Islet precursor cell (in vitro differentiated cells): ENCODE measurements at places on chromosomes 16 and 17.

- DNase-seq = no peak
Measured at GRCh38 chr16:12685806-12686205, 117.9 kb downstream of the CPPED1 start.

- DNase-seq = peak; percentile 40
Measured at GRCh38 chr16:87995644-87996043, 44.4 kb downstream of the BANP start.

GRCh38 chr16:88943131-88943664 lies 33.8 kb downstream of the CBFA2T3 start:
- DNase-seq = no peak

GRCh38 chr17:51124640-51125503 lies 4.2 kb upstream of the SPAG9 start:
- no peak for DNase-seq

- peak; percentile 89 for DNase-seq
Measured at GRCh38 chr17:14299280-14300141, 1.4 kb upstream of the HS3ST3B1 start.

GRCh38 chr16:53899431-53899830 lies 195.5 kb downstream of the FTO start:
- no peak for DNase-seq

- DNase-seq = no peak
Measured at GRCh38 chr16:3051009-3051408, 4.6 kb downstream of the MMP25 start.

GRCh38 chr16:10765772-10766171 lies 22.1 kb downstream of the NUBP1 start:
- DNase-seq = no peak

GRCh38 chr17:38867968-38868816 lies 1.7 kb upstream of the LASP1 start:
- DNase-seq = peak; percentile 94

GRCh38 chr17:48023400-48024148 lies 14.0 kb downstream of the COPZ2 start:
- DNase-seq = peak; percentile 92

DNA sequence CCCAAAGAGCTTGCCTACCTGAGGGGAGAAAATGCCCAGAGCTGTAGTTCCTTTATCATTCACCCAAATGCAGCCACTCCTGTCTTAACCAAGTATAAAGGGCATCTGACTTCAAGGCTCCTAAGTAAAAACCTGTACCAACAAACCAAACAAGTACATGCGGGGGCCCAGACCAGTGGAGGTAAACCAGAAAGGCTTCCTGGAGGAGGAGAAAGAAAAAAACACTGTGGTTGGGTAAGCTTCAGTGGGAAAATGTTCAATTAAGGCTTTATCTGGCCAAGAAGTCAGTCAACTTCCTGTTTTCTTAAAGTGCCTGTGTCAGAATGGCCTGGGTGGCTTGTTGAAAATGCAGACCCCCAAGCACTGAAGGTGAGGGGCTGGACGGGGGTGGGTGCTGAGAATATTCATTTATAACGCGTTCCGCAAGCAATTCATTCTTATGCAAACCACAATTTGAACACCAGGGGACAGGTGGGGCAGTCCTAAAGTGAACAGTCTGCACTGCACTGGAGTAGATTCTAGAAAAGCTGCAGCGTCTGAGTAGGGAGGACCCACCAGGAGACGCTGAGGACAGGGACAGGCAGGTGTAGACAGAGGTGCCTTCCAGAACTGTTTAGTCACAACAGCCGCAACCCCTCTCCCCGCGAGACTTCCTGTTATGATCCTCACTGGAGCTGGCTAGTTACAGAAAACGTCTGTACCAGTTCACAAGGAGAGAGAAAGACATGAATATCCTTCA lies 467.1 kb downstream of the SOX9 start:
- peak; percentile 82 for DNase-seq

DNA sequence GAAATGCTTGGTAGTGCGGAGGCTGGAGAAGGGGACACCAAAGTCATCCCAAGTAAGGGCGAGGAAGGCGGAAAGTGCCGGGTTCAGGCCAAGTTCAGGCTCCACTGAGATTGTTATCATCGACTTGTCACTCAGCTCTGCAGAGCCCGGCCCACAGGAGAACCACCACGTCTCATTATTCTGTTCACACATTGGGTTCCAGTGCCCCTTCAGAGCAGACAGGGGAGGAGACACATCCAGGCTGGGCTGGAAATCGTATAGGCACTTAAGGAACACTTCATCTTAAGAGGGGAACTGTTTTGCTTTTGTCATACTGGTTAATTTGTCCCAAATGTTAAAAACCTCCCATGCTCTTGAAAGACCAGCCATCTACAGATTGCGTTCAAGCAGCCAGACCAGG lies 118.3 kb upstream of the ADAMTS18 start:
- no peak for DNase-seq

GRCh38 chr17:44610871-44611270 lies 45.4 kb upstream of the MEIOC start:
- no peak for DNase-seq

- no peak for DNase-seq
Measured at GRCh38 chr16:7088711-7089110, 243.9 kb upstream of the RBFOX1 start.

- DNase-seq = peak; percentile 29
Measured at GRCh38 chr17:45326626-45327025, 9.8 kb upstream of the MAP3K14 start.

DNA sequence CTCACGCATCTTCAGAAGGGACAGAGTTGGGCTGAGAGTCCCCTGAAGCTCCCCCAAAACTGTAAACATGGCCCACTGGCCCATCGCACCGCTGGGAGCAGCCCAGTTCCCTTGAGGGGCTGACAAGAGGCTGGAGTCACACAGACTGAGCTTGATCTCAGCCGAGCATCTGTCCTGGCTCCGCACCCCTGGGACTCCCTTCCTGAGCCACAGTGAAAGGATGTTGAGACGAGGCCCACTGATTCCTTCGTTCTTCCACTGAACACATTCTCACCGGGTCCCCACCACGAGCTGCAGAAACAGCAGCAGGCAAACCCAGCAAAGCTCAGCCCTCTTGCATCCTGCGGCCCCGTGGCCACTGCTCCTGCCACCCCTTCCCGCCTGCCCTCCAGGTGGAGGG lies 145.9 kb upstream of the CIBAR2 start:
- DNase-seq = no peak

DNA sequence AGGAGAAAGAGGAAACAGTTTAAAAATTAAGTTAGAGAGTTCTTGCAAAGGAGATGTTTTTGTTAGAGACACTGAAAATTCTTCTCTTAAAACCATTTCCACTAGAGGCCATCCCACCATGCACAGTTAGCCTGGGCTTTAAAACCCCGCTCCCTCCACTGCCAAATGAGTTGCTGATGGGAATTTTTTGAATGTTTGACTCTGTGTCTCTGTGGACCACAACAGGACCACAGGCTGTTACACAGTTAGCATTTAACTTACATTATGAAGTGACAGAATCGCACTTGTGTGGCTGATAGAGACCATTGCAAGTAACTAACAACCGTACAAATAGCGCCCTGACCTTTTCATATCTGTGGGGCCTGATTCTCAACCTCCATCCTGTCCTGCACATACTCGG lies 74.7 kb upstream of the TBX2 start:
- DNase-seq = no peak

- DNase-seq = peak; percentile 71
Measured at GRCh38 chr17:37650419-37651003, 7.3 kb upstream of the DDX52 start.
